Activated CD4-positive, alpha-beta T cell treated with anti-CD3 and anti-CD28 coated beads for 36 hours (primary cell): ENCODE measurements at places on chromosomes 6 and 20.

DNA sequence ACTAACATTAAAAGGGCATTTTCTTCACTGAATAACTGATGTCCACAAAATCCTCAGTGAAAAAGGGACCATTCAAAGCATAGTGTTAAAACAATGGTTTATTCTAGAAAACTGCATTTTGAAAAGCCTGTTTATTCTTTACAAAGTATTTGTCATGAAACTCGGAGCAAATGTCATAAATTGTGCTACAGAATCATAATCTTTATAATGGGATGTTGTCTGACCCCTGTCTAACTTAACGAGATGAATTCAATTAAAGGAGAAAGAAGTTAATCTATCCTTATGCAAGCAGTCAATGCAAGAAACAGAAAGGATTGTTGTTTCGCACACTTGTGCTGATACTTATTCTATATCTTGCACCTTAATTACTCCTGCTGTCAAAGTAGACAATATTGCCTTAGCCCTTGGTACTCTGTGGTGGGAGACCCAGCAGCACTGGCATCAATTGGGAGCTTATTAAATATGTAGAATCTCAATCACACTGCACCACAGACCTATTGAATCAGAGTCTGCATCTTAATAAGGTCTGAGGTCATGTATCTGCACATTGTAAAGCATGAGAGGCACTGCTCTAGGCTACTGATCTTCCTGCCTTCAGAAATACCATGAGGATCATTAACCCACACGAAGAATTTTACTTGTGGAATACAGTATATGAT, 708.3 kb downstream of the HDGFL1 start:
- no peak overlapping the region for H3K27ac ChIP-seq
- DNase-seq: no peak
- H3K27me3 ChIP-seq: no peaks in the 10 kb centered on the region
- no peak overlapping the region for H3K4me3 ChIP-seq

DNA sequence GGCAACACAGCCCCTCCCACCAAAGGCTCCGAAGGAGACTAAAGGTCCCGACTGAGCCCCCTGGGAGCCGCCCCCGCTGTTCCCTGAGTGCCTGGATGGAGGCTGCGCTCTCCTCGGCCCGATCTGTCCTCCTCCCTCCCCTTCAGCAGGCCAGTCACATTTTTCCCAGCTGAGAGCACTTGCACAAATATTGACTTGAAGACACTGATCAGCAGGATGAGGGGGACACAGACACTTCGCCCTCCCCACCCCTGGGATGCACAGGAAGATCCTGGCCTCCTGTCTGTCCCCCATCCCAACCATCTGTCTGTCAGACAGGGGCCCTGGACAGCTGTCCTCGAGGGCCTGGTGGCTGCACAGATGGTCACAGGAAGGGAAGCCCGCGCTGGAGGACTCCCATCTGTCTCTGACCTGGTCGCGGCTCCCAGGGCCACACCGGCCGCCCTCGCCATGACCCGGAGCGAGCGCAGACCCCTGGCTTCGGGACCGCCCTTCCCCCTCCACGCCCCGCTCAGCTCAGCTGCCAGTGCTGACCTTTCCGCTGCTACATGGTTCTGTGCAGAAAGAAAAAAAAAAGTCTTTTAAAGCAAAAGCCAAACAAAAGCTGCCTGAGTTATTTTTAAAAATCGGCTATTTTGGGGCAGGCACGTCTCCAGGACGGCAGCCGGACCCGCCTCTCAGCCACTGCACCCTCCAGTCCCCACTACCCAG, 11.1 kb downstream of the LAMA5 start:
- H3K36me3 ChIP-seq: no peaks in the 10 kb centered on the region
- peaks cover 2% of the 10 kb centered on the region for H3K27me3 ChIP-seq
- DNase-seq: no peak
- no peaks in the 10 kb centered on the region for H3K4me1 ChIP-seq

DNA sequence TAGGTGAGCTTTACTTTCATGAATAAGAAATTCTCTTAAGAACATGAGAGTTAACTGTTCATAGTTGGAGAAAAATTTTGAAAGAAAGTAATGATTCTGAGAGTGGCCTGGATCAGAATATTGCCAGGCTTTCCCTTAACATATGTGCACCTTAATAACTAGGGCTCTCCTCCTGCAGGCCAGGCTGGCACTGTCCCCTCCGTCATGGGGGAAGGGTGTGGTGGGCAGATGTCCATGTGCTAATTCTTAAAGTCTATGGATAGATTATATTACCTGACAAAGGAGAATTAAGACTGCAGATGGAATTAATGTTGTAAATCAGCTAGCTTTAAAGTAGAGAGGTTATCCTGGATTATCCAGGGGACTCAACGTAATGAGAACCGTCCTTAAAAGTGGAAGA, 10.9 kb upstream of the KLHL32 start:
- H3K27ac ChIP-seq: no peak overlapping the region
- no peaks in the 10 kb centered on the region for H3K4me1 ChIP-seq
- peaks cover 32% of the 10 kb centered on the region for H3K27me3 ChIP-seq
- H3K4me3 ChIP-seq: no peak overlapping the region
- H3K36me3 ChIP-seq: no peaks in the 10 kb centered on the region

DNA sequence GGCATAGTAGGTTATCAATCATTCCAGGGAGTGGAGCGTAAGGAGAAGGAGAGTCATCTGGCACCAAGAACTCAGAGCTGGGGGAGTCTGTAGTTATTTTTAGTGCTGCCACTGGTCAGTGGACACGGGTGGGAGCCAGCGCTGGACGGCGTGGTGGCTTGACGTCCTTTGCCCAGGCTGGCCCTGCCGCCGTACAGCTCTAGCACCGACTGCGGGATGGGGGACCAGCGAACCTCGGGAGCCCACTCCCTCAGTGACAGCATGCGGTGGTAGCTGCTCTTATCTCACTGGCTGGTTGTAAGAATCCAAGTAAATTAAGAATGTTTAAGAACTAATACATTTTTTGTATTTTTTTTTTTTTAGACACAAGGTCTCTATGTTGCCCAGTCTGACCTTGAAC, 32.5 kb upstream of the RPS6KA2 start:
- peaks cover 27% of the 10 kb centered on the region for H3K27me3 ChIP-seq
- H3K4me1 ChIP-seq: peaks cover 9% of the 10 kb centered on the region
- no peak for DNase-seq
- no peaks in the 10 kb centered on the region for H3K36me3 ChIP-seq
- H3K27ac ChIP-seq: no peak overlapping the region

- DNase-seq: no peak
- H3K4me3 ChIP-seq: no peak overlapping the region
Measured at GRCh38 chr6:170561555-170561954, 7.4 kb downstream of the TBP start.

- H3K27me3 ChIP-seq: no peaks in the 10 kb centered on the region
- H3K4me3 ChIP-seq: no peak overlapping the region
- DNase-seq: no peak
- no peaks in the 10 kb centered on the region for H3K4me1 ChIP-seq
- H3K36me3 ChIP-seq: no peaks in the 10 kb centered on the region
Measured at GRCh38 chr6:117188627-117189201, 76.6 kb upstream of the VGLL2 start.
